ENCODE measurements at places on chromosomes 13 and 19.

- no peak for DNase-seq
Measured at GRCh38 chr13:40172149-40172591, 494.3 kb downstream of the FOXO1 start.

GRCh38 chr19:35975608-35976214, 19.3 kb upstream of the SDHAF1 start:
- DNase-seq, result no peak

DNA sequence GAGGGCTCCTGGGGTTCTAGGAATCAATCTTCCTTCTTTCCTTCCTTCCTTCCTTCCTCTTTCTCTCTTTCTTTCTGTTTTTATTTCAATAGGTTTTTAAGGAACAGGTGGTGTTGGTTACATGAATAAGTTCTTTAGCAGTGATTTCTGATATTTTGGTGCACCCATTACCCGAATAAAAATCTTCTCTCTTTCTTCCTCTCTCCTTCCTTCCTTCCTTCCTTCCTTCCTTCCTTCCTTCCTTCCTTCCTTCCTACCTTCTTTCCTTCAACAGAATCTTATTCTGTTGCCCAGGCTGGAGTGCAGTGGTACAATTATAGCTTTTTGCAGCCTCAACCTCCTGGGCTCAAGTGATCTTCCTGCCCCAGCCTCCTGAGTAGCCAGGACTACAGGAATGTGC, 16.0 kb upstream of the URI1 start:
- DNase-seq, result no peak

- DNase-seq, result no peak
Measured at GRCh38 chr13:80086304-80086721, 254.6 kb downstream of the SPRY2 start.

- DNase-seq, result no peak
Measured at GRCh38 chr13:78606471-78607408, 3.4 kb upstream of the POU4F1 start.

Measured in activated CD4-positive, CD25-positive, alpha-beta regulatory T cell (primary cell).